ENCODE measurements at places on chromosomes 3 and 15.

DNA sequence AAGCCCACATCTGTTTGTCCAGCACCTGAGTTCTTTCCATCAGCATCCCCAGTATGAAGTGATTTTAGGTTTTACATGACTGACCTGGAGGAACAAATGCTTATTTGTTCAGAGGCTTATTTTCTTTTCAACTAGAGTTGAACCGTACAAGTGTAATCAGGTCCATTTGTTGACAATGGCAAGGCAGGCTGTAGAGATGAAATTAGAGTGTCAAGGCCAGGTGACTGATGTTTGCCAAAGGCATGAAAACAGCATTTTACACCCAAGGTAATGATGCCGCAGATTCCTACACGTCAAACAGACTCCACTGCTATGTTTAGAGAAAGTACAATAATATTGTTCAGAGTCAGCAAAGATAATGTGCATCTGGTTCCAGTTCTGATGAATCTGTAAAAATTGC, 96.5 kb downstream of the KCNAB1 start:
- DNase-seq: no peak

- no peak for DNase-seq
Observed at GRCh38 chr3:189698811-189699210, 67.6 kb downstream of the TP63 start.

- no peak for DNase-seq
Observed at GRCh38 chr3:128624526-128625138, 26.0 kb downstream of the RPN1 start.

- DNase-seq: no peak
Observed at GRCh38 chr15:96037584-96037983, 292.9 kb upstream of the NR2F2 start.
